ENCODE measurements at places on chromosomes 13 and 19. TPM values are rescaled to one million over a fixed set of nuclear protein-coding genes. Genes with fewer than 3 reads are reported as not detected.

GRCh38 chr13:33168321-33168960, 117.1 kb downstream of the STARD13 start:
- DNase-seq, result no peak

DNA sequence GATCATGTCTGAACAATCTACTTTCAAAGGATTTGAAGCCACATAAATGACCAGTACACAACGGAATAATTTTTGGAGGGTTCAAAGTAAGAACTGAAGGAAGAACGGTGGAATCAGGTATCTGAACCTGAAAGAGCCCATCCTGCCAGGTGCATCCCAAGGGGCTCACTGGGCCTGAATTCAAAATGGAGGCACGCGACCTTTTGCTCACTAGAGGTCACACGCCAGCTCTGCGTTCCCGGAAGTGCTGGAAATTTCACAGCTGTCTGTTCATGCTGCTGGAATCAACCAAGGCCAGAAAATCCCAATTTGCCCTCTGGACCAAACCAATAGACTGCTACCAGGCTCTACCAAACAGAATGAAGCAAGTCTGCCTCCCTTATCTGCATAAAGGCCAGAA, 4.2 kb upstream of the RASA3 start:
- peak; percentile 40 for DNase-seq

GRCh38 chr19:56617531-56617930, 22.4 kb downstream of the ZNF71 start:
- DNase-seq, result no peak

Gene POSTN
- total RNA-seq, result 33.2 TPM

Gene TJP3
- 0.36 TPM for total RNA-seq

Measured in sigmoid colon (tissue), 7 donors.